Osteocyte (in vitro differentiated cells): ENCODE measurements at places on chromosomes 5 and 9.

- H3K27me3 ChIP-seq = peaks cover 4% of the 10 kb centered on the region
- H3K36me3 ChIP-seq = no peaks in the 10 kb centered on the region
- H3K4me3 ChIP-seq = no peak overlapping the region
- H3K27ac ChIP-seq = no peak overlapping the region
- peaks cover 3% of the 10 kb centered on the region for H3K4me1 ChIP-seq
Observed at GRCh38 chr5:149212198-149212951, 59.3 kb upstream of the AFAP1L1 start.

DNA sequence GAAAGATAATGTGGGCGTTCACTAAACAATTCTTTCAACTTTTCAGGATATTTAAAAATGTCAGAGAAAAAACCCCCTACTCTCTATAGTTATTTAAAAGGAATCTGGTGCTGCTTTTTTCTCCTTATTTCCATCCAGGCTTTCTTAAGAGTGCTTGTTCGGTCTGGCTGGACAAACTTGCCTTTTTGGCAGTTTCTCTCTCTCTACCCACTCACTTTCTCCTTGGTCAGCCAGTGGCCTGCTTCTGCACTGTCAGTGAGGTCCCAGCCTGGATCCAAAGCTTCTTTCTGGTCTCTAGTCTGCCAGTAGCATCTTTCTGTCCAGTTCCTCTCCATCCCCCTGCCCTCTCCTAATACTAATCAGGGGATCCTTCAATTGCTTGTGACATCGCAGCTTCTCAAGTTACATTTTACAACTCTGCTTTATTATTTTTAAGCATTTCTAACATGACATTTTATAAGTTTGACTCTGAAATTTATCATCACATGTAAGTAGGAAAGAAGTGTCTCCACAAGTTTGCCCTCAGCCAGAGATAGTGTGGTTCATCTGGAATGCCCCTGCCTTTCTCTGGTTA lies 50.4 kb downstream of the PIK3R1 start:
- peaks cover 47% of the 10 kb centered on the region for H3K4me1 ChIP-seq
- H3K36me3 ChIP-seq = no peaks in the 10 kb centered on the region
- no peak for DNase-seq
- H3K4me3 ChIP-seq = peak overlapping the region; percentile 41
- peak overlapping the region; percentile 88 for H3K27ac ChIP-seq
- no peaks in the 10 kb centered on the region for H3K27me3 ChIP-seq

DNA sequence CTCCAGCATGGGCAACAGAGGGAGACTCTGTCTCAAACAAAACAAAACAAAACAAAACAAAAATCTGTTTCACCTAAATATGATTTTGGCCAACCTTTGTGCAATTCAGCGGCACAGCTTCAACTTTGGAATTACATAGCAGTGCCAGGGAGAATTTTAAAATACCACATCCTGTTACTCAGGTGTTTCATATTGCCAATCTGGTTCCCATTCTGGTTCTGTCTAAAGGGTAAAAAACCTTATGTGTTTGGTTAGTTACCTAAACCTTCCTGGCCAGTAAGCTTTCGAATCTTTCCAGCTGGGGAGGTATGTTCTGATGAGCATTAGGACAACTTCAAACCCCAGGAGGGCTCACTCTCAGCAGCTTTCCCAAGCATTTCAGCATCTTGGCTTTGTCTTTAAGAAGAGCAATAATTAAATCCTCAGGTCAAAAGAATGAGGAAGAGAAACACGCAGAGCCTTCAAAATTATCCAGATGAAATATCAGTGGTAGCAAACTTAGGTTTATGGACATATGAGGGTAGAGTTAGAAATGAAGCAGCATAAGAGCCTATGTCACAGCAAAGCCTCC lies 2.7 kb downstream of the DAB2 start:
- peak overlapping the region; percentile 96 for H3K4me3 ChIP-seq
- H3K36me3 ChIP-seq = peaks cover 19% of the 10 kb centered on the region
- H3K27ac ChIP-seq = peak overlapping the region; percentile 88
- no peaks in the 10 kb centered on the region for H3K27me3 ChIP-seq
- no peak for DNase-seq
- peaks cover 74% of the 10 kb centered on the region for H3K4me1 ChIP-seq

- peaks cover 18% of the 10 kb centered on the region for H3K4me1 ChIP-seq
- H3K4me3 ChIP-seq = no peak overlapping the region
- no peaks in the 10 kb centered on the region for H3K27me3 ChIP-seq
- H3K36me3 ChIP-seq = peaks cover 8% of the 10 kb centered on the region
- no peak overlapping the region for H3K27ac ChIP-seq
Observed at GRCh38 chr5:150525163-150525562, 17.2 kb downstream of the NDST1 start.
